ENCODE measurements at places on chromosomes 2 and 18. TPM values are rescaled to one million over a fixed set of nuclear protein-coding genes. Genes with fewer than 3 reads are reported as not detected.
A peak's percentile ranks its signal among the peaks of the same experiment; 100 is the strongest.

- DNase-seq = peak; percentile 99
Measured at GRCh38 chr2:70523996-70524965, 29.3 kb downstream of the TGFA start.

GRCh38 chr18:57585421-57585820 is 1.1 kb downstream of the FECH start:
- DNase-seq = peak; percentile 53

GRCh38 chr2:1115843-1116539 is 165.3 kb downstream of the SNTG2 start:
- DNase-seq = no peak

TXNDC2 gene
- not detected for total RNA-seq

- no peak for DNase-seq
Measured at GRCh38 chr2:164934401-164935117, 20.8 kb downstream of the SLC38A11 start.

DTNA gene
- total RNA-seq = 12.8 TPM

All from mammary epithelial cell (primary cell).